Heart right ventricle (tissue), 16 donors: ENCODE measurements at places on chromosomes 7 and 10. TPM values are rescaled to one million over a fixed set of nuclear protein-coding genes. Genes with fewer than 3 reads are reported as not detected.

Gene CALCR
- total RNA-seq = not detected

Gene DDX56
- 24.4 TPM for total RNA-seq

DNA sequence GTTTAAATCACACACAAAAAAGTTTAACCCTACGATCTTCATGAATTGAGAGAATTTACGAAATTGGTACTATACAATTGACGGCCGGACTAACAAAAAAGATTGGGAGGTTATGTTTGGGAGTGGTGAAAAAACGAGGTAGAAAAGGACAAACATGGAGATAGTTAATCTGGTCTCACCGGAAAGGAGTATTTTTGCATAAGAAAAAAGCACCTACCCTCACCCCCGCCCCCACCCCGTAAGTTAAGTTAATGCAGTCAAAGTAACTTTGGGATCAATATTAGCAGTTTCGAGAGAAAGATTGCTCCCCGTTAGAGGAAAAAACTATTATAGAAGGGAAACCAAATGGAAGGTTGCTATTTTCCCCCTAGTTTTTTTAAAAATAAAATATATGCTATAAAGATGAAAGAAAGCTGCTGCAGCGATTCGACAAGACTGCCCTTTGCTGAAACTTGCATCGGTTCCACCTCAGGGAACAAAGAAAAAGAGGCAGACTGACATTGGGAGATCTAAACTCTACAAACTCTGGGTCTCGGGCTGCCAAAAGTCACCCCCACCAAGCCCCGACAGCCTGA, 3.5 kb downstream of the SP8 start:
- DNase-seq = no peak

- no peak for DNase-seq
Observed at GRCh38 chr10:124482236-124482800, 20.7 kb downstream of the LHPP start.

GRCh38 chr10:105691811-105692210, 1050.7 kb downstream of the SORCS3 start:
- DNase-seq = no peak

DNA sequence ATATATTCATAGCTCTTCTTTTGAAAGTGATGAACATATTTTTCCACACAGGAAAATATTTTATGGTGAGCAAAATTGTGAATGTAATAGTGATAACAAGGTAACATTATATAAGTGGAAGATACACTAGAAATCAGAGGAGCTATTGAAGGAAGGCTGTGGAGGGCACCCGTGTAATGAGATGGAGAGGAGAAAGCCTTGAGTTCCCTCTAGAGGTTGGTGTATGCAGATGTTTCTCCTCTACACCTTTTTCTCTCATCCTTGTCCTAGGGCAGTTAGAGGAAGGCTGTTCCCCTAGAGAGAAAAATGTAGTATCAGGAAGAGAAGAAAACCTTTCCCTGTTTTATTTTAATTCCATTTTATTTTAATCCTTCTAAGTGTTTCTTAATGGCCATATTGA, 54.6 kb upstream of the NRG3 start:
- DNase-seq = no peak

DNA sequence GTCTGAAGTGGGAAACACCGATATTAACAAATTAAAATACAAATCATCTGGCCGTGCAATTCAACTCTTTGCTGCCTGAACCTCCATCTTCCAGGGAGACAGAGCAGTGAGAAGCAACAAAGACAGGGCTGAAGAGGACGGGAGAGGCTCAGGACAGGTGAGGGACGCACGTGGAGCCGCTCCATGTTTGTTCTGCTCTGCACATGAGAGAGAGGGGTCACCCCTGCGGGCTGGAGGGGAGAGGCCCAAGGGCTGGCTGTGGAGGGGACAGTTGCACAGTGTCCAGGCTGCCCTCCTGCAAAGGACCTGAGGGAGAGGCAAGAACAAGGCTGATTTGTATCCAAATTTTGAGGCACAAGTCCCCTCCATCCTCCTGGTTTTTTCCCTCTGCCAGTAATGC, 41.7 kb downstream of the COBL start:
- DNase-seq = no peak

GRCh38 chr10:127408733-127409132, 140.4 kb upstream of the NPS start:
- no peak for DNase-seq

DNA sequence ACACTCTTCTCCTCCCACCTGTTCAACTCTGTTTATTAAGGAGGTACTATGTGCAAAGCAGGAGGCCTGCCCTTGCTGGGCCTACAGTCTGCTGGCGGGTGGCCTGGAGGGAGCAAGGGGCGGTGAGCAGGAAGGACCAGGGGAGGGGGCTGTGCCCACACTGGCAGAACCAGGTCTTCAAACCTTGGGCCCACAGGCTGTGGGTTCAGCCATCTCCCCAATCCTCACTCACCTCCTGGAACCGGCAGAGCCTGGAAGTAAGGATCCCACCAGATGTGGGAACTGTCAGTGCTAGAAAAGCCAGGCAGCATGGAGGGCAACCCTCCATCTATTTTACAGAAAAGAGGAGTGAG, 50.8 kb downstream of the CAMK2B start:
- no peak for DNase-seq
